ENCODE measurements at places on chromosomes 1 and 21.

GRCh38 chr1:204909109-204909508, 38.4 kb downstream of the NFASC start:
- DNase-seq, result no peak

- no peak for DNase-seq
These were observed 4.6 kb upstream of the EPS8L3 start for GRCh38 chr1:109768335-109768650.

DNA sequence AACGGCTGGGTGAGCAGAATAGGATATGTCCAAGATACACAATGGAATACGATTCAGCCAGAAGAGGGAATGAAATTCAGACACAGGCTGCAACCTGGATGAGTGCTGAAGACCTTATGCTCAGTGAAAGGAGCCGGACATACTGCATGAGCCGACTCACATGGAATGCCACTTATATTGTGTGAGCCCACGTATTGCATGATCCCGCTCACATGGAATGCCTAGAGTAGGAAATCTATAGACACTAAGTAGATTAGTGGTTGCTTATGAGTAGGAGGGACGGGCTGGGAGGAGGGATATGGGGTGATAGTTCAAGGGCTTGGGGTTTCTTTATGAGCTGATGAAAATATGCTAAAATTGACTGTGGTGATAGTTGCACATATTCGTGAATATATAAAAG, 26.8 kb downstream of the TMPRSS2 start:
- DNase-seq, result no peak

DNA sequence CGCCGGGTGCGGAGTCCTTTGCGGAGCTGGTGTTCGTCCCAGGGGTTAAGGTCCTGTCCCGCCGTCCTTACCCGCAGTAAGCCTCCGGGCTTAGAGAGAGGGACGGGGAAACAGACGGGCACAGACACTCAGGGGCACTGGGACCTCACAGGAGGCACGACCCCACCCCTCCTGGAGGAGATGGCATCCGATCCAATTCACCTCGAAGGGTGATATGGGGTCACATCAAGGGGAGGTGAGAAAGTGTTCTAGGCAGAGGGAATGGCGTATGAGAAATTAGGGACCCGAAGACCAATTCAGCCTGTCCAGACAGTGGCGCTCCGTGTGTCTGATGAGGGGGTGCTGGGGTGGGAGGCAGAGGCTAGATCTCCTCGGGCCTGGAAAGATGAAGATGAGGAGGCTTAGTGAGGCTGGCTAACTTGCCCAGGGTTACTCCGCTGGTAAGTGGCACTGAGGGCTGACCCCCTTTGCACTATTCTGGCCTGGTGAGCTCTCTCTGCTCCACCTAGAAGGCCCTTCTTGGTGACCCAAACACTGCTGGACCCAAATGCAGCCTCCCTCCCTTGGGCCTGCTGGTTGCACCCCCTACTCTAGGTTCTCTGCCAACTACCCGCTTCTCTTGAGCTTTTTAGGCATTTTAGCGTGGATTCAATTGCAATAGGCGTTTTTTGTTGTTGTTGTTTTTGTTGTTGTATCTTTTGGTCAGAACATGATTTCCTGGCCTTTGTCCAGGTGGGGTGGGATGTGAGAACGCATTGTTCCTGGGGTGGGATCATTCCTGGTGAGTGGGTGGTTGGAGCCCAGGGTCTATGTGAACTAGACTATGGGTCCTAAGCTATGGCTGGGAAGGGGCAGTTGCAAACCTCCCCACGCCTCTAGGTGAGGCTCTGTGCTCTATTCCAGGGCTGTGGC, 12.3 kb downstream of the BTBD19 start:
- no peak for DNase-seq

DNA sequence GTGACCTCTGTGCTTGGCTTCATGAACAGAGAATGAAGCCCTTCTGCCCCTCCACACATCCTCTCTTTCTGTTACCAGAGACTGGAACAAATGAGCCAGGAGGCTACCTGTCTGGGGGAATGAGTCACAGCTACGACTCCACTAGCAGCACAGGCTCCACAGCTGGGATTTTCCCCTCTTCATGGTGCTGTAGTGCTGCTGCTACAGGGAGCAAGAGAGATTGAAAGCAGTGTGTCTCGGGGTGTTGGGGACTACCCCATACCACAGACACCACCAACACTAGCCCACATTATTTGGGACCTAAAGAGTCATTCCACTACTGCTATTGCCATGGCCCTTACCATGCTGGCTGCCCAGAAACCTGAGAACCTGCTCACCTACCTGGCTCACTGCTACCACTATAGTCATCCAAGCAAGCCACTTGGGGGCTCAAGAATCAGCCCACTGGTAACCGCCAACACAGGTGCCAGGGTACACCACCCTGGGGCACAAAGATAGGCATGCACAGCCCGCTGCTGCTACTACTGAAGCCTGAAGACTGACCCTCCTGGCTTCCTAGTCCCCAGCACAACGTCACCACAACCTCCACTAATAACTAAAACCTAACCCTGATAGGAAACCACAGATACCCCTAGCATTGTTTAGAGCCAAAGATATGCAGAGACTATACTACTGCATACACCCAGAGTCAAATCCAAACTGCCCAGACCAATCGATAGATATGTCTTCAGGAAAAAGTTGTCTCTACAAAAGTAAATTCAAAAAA, 17.7 kb downstream of the CD1E start:
- no peak for DNase-seq

Measured in HL-60 (cell line).